ENCODE measurements at places on chromosomes 4 and X.

DNA sequence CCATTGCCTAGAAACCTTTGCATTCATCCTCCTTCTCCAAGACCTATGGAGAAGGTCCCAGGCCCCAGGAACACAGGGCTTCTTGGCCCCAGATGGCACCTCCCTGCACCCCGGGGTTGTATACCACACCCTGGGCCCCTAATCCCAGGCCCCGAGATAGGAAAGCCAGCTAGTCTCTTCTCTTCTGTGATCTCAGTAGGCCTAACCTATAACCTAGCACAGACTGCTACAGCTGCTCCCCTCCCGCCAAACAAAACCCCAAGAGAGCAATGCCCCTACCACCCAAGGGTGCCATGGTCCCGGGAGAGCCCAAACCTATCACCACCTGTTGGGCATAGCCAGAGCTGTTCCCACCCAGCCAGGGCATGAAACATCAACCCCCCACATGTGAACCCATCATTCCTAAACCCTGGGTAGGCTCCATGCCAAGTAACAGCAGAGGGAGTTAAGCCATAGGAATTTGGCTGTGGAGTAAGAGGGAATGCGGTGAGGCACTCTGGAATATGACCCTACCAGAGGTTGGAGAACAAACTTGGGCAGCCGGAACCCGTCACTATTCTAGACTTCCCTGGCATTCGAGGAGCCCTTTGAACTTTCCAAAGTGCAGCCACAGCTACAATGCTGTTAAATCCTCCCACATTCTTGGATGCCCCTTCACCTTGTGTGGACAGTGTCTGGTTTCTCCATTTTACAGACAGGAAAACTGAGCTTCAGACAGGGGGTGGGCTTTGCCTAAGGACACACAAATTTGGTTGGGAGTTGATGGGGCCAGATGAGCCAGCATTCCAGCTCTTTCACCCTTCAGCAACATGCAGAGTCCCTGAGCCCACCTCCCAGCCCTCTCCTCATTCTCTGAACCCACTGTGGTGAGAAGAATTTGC, 10.9 kb upstream of the SASH3 start:
- no peak for DNase-seq

DNA sequence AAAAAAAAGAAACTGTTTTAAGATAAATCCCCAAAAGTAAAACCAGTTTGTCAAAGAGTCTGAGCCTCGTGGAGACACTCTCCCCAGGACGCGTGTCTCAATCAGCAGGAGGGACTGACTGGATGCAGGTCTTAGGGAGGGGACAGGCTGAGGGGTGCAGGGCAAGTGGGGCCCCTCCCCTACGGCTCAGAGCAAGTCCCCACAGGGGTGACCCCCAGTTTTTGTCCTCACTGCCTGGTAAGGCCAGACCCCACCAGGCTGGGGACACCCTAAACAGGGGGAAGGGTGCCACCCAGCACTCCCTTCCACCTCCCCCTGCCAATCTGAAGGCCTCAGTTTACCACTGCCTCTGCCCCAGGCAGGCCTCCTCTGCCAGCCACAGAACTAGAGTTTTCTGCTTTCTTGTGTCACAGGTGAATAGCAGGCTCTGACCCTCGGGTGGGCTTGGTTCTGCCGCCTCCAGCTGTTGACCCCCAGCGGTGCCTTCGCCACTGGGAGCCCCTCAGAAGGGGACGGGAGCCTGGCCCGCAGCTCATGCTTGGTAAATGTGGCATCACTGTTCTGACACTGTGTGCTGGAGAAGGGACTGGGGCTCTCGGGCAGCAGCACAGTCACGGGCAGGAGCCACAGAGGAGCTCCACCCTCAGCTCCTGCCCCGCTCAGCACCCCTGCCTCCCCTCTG, 69.8 kb upstream of the MXD4 start:
- DNase-seq, result no peak

DNA sequence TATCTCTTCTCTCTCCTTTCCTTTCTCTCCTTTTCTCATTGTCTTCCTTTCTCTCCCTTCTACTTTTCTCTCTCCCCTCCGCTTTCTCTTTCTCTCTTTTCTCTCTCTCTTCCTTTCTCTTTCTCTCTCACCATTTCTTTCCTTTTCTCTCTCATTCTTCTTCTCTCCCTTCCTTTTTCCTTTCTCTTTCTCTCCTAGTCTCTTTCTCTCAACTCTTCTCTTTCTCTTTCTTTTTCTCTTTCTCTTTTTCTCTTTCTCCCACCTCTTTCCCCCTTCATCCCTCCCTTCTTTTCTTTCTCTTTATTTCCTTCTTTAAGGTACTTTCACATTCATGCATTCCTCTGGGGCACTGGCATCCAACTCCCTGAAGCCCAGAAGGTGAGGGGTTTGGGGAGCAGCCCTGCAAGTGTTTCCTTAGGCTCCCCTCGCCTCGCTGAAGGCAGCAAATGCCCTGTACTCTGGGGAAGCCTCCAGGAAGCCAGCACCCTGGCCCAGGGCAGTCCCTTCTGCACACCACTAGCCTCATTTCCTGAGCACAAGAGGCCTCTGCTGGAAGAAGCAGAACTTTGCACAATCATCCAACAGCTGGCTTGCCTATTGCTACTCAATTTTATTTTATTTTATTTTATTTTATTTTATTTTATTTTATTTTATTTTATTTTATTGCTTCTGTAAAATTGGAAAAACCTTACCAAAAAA, 124.2 kb downstream of the NFKB1 start:
- peak; percentile 68 for DNase-seq

DNA sequence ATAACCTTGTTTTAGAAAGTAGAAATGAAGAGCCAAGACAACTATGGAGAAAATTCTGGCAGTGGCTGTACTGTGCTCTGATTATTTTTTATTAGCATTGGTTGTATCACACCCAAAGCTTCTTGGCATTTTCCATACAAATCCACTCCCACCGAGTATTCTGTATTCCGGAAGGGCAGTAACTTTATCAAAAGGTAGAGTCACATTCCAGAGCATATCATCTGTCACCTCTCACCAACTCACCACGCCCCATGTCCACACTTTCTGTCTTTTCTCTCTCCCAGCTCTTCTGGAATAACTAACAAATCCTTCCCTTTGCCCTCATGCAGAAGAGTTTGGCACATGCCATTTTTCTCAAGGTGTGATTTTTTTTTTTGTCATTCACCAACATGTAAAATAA, 52.7 kb downstream of the CORIN start:
- no peak for DNase-seq

DNA sequence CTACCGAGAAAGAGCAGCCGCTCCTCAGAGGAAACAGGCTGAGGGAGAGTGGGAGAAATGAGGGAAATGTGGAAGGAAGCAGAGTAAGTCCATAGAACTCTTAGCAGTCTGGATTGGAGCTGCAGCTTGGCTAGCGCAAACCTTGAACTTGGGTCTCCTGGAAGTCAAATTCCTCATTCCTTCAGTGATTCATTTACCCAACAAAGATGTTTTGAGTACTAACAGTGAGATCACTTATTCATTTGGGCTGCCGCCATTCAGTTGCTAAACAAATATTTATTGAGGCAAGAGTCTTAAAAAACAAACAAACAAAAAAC, 51.5 kb downstream of the SEL1L3 start:
- DNase-seq, result no peak

GRCh38 chr4:184064877-184065276, 152.8 kb downstream of the ENPP6 start:
- no peak for DNase-seq

GRCh38 chr4:186557061-186557460, 1.7 kb upstream of the MTNR1A start:
- DNase-seq, result no peak

- no peak for DNase-seq
These were observed 4.3 kb downstream of the ARHGAP4 start for GRCh38 chrX:153921511-153922446.

DNA sequence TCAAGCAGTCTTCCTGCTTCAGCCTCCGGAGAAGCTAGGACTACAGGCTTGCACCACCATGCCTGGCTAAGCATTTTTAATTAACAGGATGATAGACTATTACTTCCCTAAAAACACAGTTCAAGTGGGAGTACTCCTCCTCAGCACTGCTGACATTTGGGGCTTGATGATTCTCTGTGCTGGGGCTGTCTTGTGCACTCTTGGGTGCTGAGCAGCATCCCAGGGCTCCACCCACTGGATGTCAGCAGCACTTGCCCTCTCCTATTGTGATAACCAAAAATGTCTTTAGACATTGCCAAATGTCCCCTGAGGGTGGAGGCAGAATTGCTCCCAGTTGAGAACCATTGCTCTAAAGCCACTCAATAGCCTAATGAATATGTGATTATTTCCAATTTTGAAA, 60.4 kb downstream of the CLCN4 start:
- DNase-seq, result no peak

DNA sequence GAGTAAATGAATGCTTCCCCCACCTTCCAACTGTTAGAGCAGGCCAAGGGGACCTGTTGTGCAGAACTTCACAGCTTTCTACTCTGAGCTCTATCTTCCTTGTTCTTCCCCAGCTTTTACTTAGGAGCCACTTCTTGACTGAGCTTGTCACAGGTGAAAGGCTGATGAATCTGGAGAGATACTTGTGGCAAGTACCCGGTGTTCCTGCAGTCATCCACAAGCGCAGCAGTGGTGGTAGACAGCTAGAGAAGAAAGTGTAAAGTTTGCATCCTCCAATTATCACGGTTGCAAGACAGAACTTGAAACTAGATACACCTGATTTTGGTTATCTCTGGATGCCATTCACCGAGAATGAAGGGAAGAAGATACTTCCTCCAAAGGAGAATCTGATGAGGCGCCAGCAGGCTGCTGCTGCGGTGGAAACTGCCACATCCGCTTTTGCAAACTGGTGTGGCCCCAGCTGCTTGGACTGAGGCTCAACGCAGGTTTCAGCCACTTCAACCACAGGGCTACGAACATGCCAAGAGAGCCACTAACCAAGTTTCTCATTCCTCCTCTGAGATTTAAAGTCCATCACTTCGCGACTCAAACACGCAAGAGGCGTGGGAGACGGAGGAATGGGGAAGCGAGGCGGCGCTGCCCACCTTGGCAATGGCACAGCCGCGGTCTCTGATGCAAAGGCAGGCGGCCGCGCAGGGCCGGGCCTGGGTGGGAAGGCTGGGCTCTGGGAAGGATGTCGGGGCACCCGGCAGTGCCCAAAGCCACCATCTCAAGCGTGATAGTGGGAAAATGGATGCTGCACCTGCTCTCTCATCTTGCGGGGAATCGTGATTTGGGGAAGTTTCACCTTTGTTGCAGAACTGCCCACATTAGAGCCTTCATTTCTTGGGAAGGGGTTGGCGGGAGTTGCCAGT, 1.3 kb upstream of the FHIP1A start:
- DNase-seq, result peak; percentile 23

DNA sequence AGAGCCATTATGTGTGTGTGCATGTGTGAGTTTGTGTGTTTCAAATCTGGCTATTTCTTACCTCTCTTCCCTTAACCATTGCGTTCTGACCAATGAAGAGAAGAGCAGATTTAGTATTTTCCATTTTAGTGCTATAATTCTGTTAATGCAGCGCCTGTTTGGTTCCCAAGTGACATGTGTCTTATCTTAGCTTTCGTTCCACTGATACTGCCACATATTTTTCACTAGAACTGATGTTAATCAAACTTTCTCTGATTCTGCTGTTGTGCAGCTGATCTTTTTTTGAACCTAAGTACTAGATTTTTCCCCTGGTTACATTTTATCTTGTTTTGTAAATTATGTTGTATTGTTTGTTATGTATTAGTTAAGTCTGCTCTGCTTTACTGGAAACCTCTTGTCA, 152.9 kb upstream of the MID1 start:
- no peak for DNase-seq

- no peak for DNase-seq
These were observed 17.0 kb upstream of the ARHGAP24 start for GRCh38 chr4:85457752-85458467.

DNA sequence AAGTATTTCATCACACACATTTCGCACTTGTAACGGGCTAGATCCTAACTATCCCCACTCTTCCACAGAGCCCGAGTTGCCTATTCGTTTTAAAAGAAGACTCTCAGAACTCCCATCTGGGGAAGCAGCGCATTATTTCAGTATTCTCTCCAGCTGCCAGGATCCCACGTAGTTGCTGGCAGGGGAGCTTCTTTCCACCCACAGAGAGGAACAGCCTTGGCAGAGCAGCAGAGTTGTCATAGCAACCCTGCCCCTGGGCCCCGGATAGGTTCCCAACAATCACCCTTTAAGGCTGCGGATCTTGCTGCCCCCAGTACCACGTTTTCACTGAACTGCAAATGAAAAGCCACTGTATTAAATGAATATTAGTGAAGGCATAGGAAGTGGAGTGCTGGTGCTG, 106.7 kb downstream of the GPM6A start:
- no peak for DNase-seq

DNA sequence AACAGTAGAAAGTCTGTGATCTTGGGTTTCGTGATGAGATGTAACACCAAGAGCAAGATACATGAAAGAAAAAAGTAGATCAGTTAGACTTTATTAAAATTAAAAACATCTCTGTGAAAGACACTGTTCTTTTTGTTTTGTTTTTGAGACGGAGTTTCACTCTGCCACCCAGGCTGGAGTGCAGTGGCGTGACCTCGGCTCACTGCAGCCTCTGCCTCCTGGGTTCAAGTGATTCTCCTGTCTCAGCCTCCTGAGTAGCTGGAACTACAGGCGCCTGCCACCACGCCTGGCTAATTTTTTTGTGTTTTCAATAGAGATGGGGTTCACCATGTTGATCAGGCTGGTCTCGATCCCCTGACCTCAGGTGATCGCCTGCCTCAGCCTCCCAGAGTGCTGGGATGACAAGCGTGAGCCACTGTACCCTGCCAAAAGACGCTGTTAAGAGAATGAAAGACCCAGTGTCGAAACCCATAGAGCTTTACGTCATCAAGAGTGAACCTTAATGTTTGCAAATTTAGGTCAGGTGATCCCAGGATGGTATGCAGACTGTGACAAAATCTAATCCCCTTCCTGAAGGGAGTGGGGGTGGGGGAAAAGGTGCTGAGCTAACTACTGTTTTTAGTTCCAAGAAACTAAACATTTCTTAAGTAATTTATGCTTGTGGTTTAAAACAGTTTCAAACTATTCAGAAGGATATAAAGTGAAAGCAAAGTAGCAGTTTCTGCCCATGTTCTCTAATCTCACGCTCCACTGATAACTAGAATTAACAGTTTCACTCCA, 8.0 kb downstream of the OFD1 start:
- peak; percentile 61 for DNase-seq

GRCh38 chr4:185534511-185534865, 819 bp downstream of the PDLIM3 start:
- no peak for DNase-seq

- DNase-seq, result no peak
These were observed 3.7 kb upstream of the SHOX start for GRCh38 chrX:626745-627509.

GRCh38 chrX:141341743-141342142, 99.4 kb upstream of the SPANXC start:
- no peak for DNase-seq

DNA sequence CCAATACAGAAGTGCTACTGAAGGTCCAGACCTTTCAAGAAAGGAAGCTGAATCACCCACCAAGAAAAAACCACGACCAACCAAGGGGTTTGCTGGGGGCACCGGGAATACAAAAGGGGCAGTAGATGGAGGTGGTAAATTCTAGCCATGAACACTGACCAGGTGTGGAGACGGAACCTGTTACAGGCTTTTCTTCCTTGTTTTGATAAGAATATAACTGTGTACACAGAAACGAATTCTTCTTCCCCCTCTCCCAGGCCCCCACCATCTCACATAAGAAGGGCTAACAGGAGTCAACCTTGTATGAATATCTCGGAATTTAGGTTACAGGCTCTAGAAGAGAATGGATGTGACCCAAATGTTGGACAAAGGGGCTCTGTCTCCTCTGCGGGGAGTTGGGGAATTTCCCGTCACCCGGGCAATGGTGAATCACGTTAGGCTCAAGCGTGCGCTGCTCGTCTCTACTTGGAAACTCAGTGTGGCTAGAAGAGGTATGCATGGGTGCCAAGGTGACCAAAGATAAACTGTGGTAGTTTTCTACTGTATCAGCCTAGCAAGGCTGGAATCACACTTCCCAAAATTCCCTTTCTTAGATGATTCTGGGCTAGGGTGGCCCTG, 87.0 kb downstream of the AFAP1 start:
- DNase-seq, result peak; percentile 37
